HL-60 (cell line): ENCODE measurements at places on chromosomes 5 and 9.
A peak's percentile ranks its signal among the peaks of the same experiment; 100 is the strongest.

DNA sequence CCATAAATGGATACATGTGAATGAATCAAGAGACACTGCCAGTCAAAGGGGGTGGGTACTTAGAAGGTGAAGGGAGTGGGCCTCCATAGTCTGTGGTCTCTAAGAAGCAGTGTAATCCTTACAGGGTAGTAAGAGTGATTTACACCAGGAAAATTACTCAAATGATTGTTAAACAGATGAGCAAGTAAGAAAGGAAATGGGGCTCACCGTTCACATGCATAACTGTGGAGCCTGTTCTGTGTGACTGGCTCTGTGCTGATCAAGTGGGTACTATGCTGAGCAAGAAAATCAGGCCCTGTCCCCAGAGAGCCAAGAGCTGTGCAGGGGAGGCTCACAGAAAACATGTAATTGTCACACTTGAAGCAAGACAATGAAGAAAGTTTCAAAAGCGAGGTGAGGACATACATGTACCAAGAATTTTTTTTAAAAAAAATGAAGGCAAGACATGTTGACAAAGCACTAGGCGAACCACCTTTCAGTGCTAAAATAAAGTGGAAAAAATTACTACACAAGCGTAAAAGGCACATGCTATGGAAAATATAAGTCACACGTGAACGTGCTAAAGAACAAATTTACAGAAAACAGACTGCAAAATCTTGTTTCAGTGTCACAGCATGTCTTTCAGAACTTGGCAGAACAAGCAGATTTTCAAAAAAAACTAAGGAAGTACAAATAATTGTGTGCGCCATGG is 2.5 kb downstream of the BTNL8 start:
- no peak for DNase-seq

DNA sequence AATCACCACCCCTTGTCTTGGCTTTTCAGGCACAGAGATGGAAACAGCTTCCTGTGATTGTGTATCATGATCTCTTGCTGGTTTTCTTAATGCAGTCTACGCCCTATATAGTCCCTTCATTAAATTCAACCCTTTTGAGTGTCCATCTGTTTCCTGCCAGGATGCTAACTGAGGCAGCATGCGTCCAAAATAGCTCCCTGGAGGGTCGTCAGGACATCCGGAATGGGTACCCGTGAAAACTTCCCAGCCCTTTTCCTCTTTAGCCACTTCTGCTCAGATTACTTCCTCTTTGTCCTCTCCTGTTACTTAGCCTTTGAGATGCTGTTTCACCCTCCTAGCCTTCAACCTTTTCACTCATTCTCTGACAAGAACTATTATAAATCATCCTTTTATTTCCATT is 79.8 kb upstream of the KLF9 start:
- no peak for DNase-seq

DNA sequence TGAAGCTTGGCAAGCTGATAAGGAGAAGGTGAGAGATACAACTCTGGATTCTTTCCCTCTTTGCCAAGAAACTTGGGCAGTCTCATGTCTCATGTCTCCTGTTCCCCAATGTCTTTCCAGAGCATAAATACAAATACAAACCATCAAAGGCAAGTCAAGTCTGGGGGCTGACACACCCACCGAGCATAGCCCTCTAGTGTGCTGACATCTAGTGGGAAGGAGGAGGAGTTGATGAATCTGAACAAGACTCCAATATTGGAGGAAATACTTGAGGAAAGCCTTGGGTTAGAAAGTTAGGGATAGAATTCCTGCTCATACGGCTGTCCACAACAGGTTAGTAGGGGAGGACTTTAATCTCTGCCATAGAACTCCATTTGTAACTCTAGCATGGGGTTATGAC is 8.6 kb downstream of the MLANA start:
- no peak for DNase-seq

- peak; percentile 60 for DNase-seq
These were observed 89.6 kb downstream of the RAPGEF1 start for GRCh38 chr9:131650254-131650653.

GRCh38 chr5:115869256-115869795 is 27.6 kb downstream of the AP3S1 start:
- DNase-seq: no peak

DNA sequence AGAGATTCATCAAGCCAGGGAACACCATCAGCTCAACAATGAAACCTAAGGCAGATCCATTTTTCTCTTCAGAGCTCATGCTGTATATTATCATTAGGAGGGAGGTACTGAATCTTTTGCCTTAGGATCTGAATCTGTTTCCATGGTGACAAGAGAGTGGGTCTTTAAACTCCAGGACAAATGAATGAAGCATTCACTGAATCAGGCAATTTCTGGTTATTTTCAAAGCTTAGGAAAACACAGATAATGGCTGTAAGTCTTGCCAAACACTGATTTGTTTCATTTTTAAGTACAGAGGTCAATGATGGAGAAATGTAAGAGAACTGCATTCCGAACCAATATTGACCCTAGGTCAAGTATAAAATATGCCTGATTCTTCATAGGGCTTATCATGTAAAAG is 84.9 kb downstream of the GNA14 start:
- DNase-seq: no peak

DNA sequence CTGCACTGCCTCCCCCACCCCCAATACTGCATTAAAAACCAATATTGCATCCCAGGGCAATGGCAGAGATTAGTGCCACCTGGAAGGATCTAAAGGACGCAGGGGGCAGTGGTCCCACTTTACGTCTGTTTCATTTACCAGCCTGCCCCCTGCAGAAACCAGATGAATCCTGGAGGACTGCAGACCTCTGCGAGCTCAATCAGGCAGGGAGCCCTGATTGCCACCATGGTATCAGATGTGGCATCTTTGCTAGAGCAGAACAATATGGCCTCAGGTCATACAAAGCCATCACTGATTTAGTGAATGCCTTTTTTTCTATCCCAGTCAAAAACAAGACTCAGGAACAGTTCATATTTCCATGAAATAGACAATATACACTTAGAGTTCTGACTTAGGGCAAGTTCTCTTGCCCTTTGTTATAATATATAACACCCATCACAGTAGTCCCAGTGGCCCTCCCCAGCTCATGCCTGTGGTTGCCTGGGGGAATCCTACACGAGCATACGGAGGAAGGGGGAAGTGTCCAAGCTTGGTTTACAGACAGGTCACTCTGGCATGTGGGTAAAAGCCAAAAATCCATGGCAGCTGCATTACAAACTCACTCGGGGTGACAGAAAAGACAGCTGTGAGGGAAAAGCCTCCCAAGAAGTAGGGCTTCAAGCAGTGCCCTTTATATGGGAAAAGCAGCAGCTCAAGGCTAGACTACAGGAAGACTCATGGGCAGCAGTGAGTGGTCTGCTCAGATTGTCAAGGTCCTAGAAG is 85.1 kb downstream of the MED27 start:
- DNase-seq: no peak

DNA sequence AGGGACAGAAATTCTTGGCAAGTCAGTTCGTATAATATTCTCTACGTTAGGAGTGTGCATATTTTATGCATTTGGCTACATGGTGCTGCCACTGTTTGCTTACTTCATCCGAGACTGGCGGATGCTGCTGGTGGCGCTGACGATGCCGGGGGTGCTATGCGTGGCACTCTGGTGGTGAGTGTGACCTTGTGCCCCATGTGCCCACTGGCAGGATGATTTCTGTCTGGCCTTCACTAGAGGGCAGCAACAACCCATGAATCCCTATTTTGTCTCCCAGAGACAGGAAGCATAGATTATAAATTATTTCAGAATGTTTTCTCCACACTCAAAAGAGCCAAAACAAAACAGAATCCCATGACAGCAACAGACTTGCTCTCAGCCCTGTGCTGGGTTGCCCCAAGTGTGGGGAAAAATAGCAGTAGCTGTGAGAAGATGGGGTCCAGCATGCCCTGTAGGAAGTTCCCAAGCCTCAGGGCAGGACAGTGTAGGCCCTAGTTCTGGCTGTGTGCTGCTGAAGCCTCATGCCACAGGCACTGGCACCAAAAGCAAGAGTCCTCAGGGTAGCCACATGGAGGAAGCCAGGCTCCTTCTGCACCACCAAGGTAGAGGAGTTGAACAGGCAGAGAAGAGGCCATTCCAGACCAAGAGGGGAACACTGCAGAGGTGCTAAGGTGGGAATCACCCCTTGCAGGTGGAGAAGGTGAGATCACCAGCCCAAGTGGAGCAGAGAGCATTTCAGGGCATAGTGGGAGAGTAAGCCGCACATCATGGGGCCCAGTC is 16.0 kb downstream of the SLC22A5 start:
- no peak for DNase-seq

GRCh38 chr5:58085800-58086199 is 374.1 kb downstream of the PLK2 start:
- no peak for DNase-seq

DNA sequence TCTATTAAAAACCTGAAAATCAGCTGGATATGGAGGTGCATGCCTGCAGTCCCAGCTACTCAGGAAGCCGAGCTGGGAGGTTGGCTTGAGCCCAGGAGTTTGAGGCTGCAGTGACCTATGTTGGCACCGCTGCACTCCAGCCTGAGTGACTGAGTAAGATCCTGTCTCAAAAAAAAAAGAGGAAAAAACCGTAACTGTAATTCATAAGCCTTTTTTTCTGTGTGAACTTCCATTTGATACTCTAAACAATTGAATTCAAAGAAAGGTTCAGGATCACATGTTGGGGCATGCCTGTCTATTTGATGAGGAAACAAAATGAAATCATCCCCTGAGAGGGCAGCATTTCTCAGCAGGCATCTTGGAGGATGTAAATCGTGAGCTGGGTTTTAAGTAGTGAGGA is 38.8 kb downstream of the ITGA2 start:
- DNase-seq: no peak

- no peak for DNase-seq
These were observed 93.4 kb downstream of the UNC13B start for GRCh38 chr9:35254984-35255857.

DNA sequence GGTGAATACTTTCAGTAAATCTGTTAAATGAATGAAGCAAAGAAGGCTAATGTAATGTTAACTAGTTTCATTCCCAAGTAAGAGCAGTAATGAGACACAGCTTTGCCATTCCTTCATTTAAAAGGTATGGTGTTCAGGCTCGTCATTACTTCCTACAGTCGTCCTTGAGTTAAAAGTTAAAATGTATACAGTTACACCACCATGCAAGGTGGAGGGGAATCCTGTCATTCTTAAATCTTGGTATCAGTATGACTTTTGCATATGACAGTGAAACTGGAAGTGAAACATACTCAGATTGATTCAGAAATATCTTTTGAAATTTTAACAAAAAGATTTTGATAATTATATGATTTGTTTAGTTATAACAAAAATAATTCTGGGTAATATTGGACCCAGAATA is 25.9 kb downstream of the MTRR start:
- DNase-seq: no peak

GRCh38 chr9:98692392-98692791 is 16.3 kb downstream of the GABBR2 start:
- no peak for DNase-seq

DNA sequence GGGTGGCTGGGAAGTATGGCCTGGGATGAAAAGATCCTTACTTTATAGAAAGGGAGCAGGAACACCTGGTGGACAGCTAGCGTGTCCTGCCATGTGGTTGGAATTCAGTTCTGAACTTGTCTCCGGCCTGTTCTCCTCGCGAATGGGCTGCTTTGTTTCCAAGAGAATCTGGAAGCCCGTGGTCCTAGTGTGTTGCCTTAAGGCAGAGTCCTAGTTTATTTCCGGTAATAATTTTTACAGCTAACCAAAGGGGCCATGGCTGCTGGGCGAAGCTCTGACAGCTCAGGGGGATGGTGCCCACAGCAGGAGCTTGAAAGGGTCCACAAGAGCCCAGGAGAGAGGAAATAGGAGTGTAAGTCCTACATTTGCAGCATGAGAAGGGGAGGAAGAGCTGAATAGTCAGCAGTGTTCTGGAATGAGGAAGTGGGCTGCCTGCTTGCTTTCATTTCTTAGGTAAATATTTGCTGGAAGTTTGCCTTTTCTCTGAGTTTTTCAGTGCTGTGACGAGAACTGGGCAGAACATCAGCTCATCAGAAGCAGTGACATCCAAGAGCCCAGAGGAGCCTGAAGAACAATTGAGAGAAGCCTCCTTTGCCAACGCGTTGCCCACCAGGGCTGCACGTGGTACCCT is 13.1 kb upstream of the IGFBPL1 start:
- peak; percentile 12 for DNase-seq

GRCh38 chr5:33343676-33344327 is 97.0 kb upstream of the TARS1 start:
- DNase-seq: no peak

GRCh38 chr5:28516722-28517121 is 1478.3 kb upstream of the CDH9 start:
- no peak for DNase-seq

DNA sequence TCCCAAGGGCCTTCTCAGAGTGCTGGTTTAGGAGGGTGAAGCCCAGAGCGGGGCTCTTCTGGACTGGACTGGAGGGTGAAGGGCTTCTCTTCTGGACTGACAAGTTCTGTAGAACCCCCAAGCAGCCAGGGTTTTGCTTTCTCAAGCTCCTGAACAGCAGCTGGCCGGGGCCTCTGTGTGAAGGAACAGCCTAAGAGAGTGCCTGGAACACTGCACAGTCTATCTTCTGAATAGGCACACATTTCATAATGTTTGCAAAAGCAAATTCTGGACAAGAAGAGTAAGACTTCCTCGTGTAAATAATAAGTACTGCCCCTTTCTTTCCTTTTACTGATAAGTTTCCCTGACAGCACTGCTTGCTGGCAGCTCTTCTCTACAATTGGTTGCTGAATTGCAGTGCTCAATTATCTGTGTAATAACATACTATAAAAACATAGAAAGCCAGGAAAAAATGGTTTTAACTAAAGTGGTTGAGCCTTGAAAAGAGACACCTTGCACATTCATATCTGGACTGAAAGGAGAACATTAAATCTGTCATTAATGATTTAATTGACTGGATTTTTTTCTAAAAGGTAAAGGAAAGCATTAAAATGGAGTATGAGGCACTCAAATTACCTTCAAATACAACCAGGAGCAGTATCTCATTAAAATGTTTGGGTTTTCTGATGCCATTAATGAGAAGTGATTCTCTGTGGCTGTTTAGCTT is 20.5 kb downstream of the MAST4 start:
- no peak for DNase-seq

DNA sequence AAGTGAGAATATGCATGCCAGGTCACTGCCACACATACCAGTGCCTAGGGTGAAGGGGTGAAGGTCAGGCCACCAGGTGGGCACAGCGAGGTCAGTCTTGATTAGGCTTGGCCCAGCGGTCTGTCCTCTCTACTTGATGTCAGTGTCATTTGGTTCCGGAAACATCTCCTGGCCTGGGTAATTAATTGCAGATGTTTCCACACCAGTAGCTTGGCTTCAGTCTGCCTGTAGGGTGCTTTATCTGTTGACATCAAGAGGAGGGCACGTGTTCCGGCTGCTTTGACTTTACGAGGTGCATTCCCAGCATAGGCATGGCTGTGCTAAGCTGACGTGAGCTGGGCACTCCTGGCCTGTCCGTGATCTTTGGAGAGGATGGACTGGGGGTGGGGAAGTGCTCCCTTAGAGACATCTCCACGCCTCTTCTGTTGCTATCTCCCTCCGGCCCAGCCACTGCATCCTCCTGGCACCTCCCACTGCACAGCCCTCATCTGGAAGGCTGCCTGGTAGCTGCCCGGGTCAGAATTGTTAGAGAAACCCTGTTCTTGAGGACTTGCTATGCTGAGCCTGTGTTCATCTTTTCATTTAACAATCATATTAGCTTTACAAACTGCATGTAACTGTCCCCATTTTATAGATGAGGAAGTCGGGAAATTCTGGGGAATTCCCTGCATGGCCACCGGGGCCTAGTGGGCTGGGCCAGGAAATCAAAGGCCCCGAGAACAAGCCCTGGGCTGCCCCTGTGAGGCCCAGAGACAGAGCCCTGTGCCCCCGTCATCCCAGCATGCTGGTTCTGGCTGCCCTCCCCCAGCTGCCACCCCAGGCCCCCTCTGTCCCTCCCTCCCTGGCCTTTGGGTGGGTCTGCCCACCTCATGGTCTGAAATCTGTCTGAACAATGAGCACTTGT is 29.1 kb downstream of the JADE2 start:
- DNase-seq: no peak
